ENCODE measurements at places on chromosomes 2 and 18. TPM values are rescaled to one million over a fixed set of nuclear protein-coding genes. Genes with fewer than 3 reads are reported as not detected.

Gene TGFBRAP1
- total RNA-seq, result 17.5 TPM

Gene DGUOK
- 73.4 TPM for total RNA-seq

Gene TNFRSF11A
- 3.5 TPM for total RNA-seq

Gene METTL5
- 39.3 TPM for total RNA-seq

Gene CCDC74A
- total RNA-seq, result 19.9 TPM

Gene NMUR1
- 0.10 TPM for total RNA-seq

Gene SERPINB5
- total RNA-seq, result 7.5 TPM

Gene DSG1
- total RNA-seq, result 40.8 TPM

Gene FZD7
- total RNA-seq, result 68.6 TPM

Gene ARHGEF4
- total RNA-seq, result 15.7 TPM

Gene PID1
- 0.79 TPM for total RNA-seq

Gene SLC5A7
- 0.36 TPM for total RNA-seq

Gene FBXO48
- total RNA-seq, result 2.0 TPM

Gene SALL3
- total RNA-seq, result 0.21 TPM

Gene SP9
- total RNA-seq, result 0.56 TPM

Gene ANKRD53
- total RNA-seq, result 0.72 TPM

Gene FHOD3
- total RNA-seq, result 3.8 TPM

Gene SDC1
- 164 TPM for total RNA-seq

Gene PRSS56
- total RNA-seq, result not detected

Gene IL36RN
- total RNA-seq, result 12.0 TPM

Gene GRHL1
- 37.4 TPM for total RNA-seq

Gene NFATC1
- 2.7 TPM for total RNA-seq

Gene MC5R
- not detected for total RNA-seq

Gene CDCA7
- 13.1 TPM for total RNA-seq

Gene SAG
- total RNA-seq, result 0.43 TPM

Gene GTF2A1L
- total RNA-seq, result not detected

Gene FHL2
- 21.9 TPM for total RNA-seq

Gene UGT1A6
- total RNA-seq, result 0.52 TPM

Gene CROCC2
- total RNA-seq, result 0.68 TPM

Gene PPP1R1C
- total RNA-seq, result 7.4 TPM

Gene MAP3K19
- total RNA-seq, result 1.1 TPM

Gene ZNF804A
- total RNA-seq, result 2.0 TPM

Gene OR6B2
- not detected for total RNA-seq

Gene CCDC178
- 0.74 TPM for total RNA-seq

Gene PLEKHH2
- total RNA-seq, result 3.5 TPM

Gene CXCR1
- not detected for total RNA-seq

Gene FABP1
- 56.2 TPM for total RNA-seq

Gene C1GALT1C1L
- total RNA-seq, result 0.24 TPM

Gene FAM110C
- total RNA-seq, result 2.6 TPM

Gene C1QL2
- 1.8 TPM for total RNA-seq

Gene ACTR2
- 188 TPM for total RNA-seq
